Activated naive CD4-positive, alpha-beta T cell treated with anti-CD3 and anti-CD28 coated beads, Interleukin-2, amount 50 U/mL, for 16 hours (primary cell): ENCODE measurements at places on chromosomes 12 and 14.
A peak's percentile ranks its signal among the peaks of the same experiment; 100 is the strongest.

GRCh38 chr12:26828280-26829073, 4.5 kb downstream of the ITPR2 start:
- DNase-seq = no peak

GRCh38 chr12:68959143-68959858, 26.3 kb upstream of the CPM start:
- DNase-seq = no peak

GRCh38 chr12:92529944-92530343, 172.8 kb upstream of the PLEKHG7 start:
- no peak for DNase-seq

GRCh38 chr12:79082595-79082994, 218.0 kb downstream of the SYT1 start:
- DNase-seq = no peak

GRCh38 chr12:94150240-94151121, 2.1 kb downstream of the PLXNC1 start:
- peak; percentile 44 for DNase-seq

DNA sequence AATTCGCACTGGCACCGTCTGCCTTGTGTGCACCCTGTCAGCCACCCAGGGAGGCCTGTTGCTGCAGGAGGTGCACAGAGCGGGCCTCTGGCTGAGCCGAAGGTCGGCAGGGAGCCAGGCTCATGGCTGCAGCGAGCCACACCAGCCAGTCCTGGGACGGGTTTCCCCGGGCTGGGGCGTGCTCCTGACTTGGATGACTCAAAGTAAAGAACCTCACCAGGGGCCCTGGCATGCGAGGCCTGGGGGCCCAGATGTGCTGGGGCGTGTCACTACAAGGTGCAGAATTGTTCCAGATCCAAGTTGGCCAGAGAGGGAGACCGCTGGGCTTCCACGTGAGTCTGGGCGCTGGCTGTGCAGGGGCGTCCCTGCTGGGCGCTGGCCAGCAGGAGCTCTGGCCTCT, 34.5 kb downstream of the FBRSL1 start:
- no peak for DNase-seq

DNA sequence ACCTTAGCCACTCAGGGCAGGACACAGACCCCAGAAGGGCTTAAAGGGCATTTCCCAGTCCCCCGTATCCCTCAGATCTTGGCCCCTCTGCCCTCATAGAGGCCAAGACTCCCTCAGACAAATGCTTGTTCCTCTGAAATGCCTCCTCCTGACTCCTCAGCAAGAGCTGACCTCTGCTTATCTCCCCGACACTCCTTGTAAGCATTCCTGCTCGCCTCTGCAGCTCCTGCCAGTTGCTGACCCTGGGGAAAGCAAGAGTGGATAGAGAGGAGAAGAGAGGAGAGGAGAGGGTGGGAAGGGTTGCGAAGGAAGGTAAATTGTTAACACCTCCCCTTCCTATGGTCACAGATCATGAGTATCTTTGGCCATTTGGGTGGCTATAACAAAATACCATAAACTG, 7.1 kb downstream of the SERPINA5 start:
- DNase-seq = no peak

GRCh38 chr12:11753826-11754225, 104.4 kb downstream of the ETV6 start:
- no peak for DNase-seq

DNA sequence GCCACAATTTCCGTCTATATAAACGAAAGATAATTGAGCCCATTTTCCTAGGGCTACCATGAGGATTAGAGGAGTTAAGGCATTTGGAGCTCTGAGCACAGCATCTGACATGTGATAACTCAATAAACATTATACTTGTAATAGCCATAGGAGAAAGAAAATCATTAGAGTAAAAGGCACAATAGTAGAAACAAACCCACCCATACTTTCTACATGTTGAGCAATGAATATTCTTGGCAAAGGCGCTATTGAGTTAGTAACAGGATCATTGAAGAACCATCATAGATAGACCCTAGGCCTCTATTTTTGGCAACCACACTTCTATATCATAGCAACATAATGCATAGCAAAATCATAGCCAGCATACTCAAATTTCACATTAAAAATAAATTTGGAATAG, 664.1 kb downstream of the NOVA1 start:
- DNase-seq = no peak

DNA sequence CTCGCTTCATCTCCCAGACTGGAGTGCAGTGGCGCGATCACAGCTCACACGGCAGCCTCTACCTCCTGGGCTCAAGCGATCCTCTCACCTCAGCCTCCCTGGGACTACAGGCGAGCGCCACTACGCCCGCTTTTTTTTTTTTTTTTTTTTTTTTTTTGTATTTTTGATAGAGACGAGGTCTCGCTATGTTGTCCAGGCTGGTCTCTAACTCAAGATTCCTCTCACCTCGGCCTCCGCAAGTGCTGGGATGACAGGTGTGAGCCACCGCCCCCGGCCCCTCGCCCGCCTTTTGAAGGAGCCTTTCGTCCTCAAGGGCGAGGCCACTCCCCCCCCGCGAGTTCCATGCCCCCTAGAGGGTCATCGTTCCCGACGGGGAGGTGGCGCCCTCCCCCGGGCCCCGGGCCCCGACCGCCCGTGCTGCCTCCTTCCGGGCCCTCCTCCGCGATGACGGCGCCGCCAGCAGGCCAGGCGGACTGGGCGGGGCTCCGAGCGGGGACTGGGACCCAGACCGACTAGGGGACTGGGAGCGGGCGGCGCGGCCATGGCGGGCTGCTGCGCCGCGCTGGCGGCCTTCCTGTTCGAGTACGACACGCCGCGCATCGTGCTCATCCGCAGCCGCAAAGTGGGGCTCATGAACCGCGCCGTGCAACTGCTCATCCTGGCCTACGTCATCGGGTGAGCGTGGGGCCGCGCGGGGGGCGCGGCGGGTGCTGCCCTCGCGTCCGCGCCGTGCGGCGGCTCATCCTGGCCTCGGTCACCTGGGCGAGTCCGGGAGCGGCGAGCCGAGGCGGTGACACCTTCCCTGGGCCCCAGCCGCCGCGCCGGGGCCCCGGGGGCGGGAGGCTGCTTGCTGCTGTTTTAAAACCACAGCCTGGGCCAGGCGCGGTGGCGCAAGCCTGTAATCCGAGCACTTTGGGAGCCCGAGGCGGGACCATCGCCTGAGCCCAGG, at the start of gene P2RX4:
Gene P2RX4, plus strand, starts transcription at position 506 of the 949 bp plus-strand sequence. Its CDS starts 36 bp downstream, at position 542.
- DNase-seq = peak; percentile 83

- DNase-seq = no peak
Measured at GRCh38 chr14:65195042-65195719, 92.9 kb upstream of the MAX start.

- DNase-seq = no peak
Measured at GRCh38 chr14:64208981-64209380, 85.2 kb downstream of the ESR2 start.

DNA sequence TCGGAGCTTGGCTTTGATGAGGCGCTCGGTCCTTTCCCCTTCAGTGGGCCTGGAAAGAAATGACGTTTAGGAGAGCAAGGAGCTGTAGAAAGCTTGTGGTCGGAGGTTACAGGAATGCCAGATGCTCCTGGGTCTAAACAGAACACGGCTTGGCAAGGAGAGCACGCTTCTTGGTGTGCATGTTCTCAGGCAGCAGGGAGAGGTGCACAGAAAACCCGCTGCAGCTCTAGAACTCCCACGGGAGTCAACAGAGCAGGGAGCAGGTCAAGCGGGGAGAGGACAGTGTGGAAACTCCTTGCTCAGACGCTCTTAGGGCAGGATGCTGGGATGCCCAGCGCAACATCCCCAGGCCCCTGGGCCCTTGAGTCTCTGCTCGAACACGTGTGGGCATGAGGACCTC, 51.0 kb downstream of the SSH1 start:
- DNase-seq = no peak

DNA sequence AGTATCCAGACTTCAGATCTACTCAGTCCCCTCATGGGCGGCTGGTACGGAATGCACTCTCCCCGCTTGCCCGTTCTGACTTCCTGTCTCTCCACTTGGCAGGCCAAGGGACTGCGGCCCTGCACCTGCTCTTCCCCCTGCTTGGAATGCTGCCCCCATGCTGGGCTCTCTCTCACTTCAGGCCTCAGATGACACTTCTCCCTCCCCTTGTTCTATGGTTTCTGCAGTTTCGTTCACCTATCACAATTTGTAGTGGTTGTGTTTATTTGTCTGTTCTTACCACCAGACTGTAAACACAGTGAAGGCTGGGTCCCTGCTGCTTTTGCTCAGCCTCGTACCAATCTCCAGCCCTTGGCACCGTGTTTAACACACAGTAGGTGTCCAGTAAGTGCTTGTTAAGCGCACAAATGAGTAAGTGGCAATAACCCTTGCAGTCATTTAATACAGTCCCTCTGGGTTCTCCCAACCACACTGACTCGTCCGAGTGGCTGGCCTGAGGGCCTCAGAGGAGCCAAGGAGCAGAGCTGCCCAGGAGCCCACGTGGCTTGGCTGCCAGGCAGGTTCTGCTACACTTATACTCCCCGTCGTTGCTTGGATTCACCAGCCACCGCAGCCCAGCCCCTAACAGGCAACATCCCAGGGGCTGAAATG, 11.8 kb downstream of the SLC6A12 start:
- no peak for DNase-seq

DNA sequence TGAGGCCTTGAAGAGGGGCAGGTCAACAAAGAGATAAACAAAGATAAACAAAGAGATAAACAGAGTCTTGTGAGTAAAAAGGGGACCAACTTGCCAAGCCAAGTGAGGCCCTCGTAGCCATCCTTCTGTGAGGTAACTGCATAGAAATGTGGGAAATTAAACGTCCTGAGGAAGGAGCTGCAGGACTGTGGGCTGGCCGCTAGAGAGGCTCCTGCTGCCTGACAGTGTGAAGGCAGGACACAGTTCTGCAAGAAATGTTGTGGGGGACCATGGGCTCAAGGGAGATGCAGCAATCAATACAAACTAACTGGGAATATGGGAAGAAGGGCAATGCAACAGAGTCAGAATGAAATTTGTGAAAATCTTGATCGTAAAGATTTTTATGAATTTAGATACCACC, 91.9 kb downstream of the SLC8A3 start:
- no peak for DNase-seq

DNA sequence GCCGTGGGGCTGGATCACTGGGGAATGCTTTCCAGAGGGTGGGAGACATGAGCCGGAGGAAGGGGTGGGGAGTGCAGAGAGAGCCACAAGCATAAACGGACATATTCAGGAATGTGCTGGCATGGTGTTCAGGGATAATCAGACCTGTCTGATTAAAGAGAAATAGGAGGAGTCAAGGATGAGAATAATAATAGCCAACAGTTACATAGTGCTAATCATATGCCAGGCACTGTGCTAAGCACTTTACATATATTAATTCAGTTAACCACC, 43.7 kb downstream of the LTBP2 start:
- no peak for DNase-seq

- no peak for DNase-seq
Measured at GRCh38 chr14:98964171-98964570, 307.8 kb downstream of the BCL11B start.

- DNase-seq = no peak
Measured at GRCh38 chr12:109605599-109606228, 32.1 kb downstream of the MVK start.

GRCh38 chr12:124224535-124225110, 70.3 kb upstream of the RFLNA start:
- DNase-seq = no peak

DNA sequence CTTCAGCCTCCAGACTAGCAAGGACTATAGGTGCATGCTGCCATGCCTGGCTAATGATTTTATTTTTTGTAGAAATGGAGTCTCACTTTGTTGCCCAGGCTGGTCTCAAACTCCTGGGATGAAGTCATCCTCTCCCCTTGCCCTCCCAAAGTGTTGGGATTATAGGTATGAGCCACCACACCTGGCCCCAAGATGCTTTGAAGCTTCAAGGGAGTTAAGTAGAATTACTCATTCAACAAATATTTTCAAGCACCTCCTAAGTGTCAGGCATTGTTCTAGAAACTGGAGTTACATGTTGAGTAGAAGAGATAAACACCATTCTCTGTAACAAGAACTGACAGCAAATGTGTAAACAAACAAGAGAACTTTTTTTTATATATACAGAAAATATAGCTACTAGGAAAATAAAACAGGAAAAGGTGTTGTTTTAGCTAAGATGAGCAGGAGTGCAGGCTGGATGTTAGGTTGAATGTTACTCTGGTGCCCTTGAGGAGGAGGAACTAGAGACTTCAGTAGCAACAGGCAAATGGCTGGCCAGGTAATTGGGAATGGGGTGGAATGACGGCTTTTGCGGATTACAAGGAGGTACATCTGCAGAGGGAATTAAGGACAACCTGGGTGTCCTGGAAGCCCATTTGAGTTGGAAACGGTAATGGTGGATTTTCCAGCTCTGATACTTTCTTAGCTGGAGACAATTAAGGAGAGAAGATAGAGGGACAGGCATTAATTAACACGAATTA, 32.0 kb upstream of the CFAP54 start:
- DNase-seq = no peak
